ENCODE measurements at places on chromosomes 3 and 15.
A peak's percentile ranks its signal among the peaks of the same experiment; 100 is the strongest.

- DNase-seq = no peak
Observed at GRCh38 chr15:39629906-39630305, 49.0 kb downstream of the THBS1 start.

GRCh38 chr15:43517354-43518196, at the start of gene MAP1A:
MAP1A (plus strand) TSS chr15:43517608; CDS start chr15:43521474, 3,866 bp downstream.
- DNase-seq = peak; percentile 88

GRCh38 chr3:31479431-31479830, 53.3 kb upstream of the STT3B start:
- no peak for DNase-seq

- peak; percentile 8 for DNase-seq
Observed at GRCh38 chr15:83613714-83614113, 40.2 kb upstream of the ADAMTSL3 start.

DNA sequence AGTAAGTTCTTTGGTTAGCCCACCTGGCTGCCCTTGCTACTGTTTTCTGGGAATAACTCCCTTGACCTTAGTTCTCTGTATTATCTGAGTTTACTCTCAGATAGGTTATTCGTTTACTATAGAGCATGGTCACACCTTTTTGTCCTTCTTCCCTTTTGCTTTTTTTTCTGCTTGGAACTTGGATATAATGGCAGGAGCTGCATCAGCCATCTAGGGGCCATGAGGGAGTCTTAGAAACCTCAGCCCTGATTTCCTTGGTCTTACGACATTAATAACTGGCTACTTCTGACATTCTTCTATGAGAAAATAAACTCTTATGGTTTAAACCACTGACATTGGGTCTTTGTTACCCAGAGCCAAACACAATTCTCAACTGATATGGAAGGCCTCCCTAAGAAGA, 3.4 kb upstream of the SLC51B start:
- no peak for DNase-seq

- DNase-seq = no peak
Observed at GRCh38 chr3:188530226-188530625, 376.3 kb downstream of the LPP start.

GRCh38 chr15:51371266-51371665, 29.8 kb downstream of the GLDN start:
- DNase-seq = no peak

- DNase-seq = no peak
Observed at GRCh38 chr3:110542552-110543150, 529.0 kb upstream of the NECTIN3 start.

DNA sequence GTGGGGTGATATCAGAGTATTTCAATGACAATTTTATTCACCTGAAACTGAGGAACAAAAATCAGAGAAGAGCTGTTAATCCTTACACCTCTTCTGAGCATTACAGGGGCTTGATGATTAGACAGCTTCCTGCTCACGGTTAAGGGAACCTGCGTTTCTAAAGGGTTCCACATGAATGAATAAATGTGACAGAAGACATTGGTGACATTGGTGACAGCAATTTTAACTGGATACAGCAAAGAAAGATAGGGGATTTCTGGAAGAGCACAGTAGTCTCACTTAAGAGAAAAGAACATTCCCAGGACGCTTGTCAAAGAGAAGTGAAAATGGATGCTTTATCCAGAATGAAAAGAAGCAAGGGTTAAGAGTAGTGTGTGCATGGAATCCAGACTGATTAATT, 235.9 kb upstream of the CNTN3 start:
- DNase-seq = no peak

GRCh38 chr3:71616571-71617021, 33.1 kb upstream of the FOXP1 start:
- no peak for DNase-seq

DNA sequence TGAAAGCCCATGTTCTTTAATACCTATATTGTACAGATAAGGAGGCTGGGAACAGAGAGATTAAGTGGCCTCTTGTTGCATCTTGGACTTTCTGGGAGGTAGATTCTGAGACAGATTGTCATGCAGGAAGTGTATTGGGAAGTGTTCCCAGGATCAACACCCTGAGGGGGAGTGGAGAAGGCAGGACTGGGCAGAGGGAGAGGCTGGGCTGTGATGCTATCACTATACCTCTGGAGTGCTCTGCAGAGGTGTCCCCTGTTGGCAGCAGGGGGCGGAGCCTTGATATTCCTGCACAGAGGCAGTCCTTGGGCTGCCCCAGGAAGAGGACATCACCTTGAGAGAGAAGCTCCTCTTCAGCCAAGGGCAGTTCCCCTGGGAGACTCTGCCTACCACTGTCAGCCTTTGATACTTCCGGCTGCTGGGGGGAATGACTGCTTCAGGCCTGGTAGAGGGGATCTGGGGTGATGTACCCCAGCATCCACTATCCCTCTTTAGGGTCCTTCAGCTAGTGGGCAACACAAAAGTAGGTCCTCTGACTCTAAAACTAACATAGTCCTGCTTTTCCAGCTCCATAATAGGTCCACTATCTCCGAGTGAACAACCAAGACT, 97.4 kb upstream of the RNU6-1 start:
- no peak for DNase-seq

DNA sequence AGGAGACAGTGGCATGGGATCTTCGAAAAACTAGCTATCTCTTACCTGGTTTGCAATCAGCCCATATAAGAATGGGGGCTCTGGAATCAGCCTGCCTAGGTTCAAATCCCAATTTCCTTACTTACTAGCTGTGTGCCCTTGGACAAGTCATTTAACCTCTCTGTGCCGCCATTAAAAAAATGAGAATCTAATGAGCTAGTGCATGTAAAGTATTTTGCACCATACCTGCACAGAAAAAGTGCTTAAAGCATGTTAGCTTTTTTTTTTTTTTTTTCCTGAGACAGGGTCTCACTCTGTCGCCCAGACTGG, 181.8 kb downstream of the SHQ1 start:
- no peak for DNase-seq

DNA sequence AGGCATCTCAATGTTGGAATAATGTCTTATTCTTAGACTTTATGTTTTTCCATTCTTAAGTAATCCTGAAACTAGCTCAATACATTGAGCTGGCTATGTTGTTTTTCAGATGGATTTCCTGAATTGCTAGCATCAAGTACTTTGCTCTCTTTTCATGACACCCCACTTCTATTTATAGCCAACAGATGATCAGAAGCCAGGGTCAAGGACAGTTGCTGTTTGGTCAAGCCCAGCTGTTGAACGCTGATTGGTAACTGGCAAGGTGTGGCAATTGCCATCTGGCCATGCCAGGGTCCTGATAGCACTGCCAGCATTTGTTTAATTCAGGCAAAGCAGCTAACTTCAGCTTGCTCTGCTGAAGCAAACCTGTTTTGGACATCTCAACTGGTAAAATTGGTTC, 46.2 kb upstream of the PLCL2 start:
- no peak for DNase-seq

DNA sequence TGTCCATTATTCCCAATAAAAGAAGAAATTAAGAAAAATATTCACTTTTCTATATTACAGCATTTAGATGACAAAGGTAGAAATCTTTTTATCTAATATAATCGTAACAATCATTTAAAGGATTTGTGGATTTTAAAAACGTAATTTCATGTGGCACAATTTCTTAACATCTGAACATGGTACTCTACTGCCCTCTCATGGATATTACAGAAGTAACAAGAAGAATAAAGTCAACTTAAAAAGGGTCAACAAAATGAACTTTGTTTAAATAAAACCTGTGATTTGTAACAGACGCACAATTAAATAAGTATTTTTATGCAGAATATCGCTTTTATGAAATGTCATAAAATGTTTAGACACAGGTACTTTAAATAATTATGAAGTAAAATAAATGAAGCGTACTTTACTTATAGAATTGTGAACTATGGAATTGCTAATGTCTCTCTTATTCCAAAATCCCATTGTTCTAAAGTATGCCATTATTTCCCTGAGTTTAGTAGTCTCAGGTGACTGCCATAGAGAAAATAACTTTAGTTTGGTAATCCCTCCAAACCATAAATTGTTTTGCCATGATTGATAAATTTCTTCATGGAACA, 366.8 kb upstream of the ZNF385D start:
- peak; percentile 75 for DNase-seq

DNA sequence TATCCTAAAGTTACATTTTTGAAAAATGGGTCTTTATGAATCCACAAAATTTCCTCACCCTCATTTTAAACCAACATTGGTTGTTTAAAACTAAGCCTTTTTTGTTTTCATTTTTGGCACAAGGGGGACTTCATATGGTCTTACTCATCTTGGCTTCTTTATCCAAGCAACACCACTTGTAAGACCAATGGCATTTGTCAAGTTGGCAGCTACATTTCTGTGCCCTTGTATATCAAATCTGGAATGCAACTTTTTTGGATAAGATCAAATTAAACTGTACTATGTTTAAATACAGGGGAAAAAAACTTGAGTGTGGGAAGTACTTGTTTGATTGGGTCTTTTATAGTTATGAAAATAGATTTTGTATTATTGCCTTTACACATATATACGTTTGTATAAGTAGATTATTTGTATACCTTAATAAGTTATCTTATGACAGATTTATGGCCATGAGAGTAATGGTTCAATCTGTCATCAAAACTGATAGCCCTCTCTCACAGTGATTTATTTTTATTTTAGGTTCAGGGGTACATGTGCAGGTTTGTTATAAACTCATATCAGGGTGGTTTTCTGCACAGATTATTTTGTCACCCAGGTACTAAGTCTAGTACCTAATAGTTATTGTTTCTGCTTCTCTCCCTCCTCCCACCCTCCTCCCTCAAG, 43.4 kb downstream of the GPR160 start:
- DNase-seq = no peak

DNA sequence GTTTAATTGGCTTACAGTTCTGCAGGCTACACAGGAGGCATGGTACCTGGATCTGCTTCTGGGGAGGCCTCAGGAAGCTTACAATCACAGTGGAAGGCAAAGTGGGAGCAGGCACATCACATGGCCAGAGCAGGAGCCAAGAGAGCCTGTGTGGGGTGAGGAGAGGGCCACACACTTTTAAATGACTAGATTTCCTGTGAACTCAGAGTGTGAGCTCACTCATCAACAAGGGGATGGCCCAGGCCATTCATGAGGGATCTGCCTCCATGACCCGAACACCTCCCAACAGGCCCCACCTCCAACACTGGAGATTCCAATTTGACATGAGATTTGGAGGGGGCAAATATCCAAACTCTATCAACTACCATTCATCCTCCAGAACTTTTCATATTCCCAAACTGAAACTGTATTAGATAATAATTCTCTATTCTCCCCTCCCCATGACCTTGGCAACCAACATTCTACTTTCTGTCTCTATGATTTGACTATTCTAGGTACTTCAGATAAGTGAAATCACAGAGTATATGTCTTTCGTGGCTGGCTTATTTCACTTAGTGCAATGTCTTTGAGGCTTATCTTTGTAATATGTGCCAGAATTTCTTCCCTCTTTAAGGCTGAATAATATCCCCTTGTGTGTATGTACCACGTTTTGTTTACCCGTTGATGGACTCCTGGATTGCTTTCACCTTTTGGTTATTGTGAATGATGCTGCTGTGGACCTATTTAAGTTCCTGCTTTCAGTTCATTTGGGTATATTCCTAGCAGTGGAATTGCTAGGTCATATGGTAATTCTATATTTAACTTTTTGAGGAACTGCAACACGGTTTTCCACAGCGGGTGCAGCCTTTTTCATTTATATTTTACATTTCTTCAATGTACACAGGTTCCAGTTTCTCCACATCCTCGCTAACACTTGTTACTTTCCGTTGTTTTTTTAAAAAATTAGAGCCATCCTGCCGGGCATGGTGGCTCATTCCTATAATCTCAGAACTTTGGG, 43.8 kb downstream of the TKT start:
- no peak for DNase-seq

GRCh38 chr3:3180456-3180855, 965 bp upstream of the CRBN start:
- DNase-seq = no peak

DNA sequence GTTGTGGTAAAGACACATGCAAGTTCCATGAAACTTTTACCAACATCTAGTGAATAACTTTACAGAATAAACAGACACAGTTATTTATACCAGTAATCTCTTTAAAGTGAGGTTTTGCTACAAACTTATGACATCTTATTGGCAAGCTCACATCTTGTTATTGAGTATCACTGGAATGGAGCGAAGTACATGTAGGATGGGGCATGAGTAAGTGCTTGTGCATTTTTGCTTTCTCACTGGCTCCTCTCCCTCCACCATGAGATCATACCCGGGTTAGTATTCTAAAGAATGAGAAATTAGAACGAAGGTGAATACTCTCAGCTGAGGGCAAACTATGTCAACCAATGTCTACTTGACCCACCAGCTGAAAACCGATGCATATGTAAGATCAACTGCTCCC, 193.3 kb upstream of the ZNF717 start:
- no peak for DNase-seq

DNA sequence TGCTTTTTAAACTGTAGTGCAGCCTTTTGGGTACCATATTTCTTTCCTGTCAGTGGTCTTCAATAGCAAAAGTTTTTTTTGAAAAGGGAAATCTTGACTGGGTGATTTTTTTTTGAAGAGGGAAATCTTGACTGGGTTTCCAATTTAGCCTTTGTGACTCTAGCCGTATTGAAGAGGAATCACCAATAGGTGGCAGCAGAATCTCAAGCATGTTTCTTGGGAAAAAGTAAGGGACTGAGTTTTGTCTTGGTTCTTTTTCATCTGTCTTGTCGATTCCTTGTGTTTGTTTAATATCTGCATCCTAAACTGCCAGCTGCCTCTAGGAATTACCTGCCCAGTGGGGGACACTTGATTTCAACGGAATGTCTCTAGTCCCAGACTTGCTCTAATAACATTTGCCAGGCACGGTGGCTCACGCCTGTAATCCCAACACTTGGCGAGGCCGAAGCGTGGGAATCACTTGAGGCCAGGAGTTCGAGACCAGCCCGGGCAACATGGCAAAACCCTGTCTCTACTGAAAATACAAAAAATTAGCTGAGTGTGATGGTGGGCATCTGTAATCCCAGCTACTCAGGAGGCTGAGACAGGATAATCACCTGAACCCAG, 89.2 kb downstream of the RBPMS2 start:
- DNase-seq = peak; percentile 70

DNA sequence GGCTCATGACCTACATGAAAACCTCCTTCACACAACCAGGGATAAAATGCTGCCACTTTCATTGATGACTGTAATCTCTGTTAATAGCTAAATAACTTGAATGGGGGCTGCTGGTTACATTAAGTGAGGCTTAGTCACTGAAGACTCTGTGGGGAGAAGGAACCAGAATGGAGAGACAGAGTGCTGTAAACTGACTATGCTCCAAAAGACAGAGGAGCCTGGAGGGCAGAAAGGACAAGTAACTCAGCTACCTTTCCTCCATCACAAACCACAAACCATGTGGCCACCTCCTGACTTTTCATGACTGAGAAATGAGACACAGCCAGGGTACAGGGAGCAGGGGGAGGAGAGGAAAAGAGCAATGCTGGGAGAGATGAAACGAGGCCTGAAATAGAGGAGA, 97.1 kb upstream of the TRIM42 start:
- DNase-seq = no peak

DNA sequence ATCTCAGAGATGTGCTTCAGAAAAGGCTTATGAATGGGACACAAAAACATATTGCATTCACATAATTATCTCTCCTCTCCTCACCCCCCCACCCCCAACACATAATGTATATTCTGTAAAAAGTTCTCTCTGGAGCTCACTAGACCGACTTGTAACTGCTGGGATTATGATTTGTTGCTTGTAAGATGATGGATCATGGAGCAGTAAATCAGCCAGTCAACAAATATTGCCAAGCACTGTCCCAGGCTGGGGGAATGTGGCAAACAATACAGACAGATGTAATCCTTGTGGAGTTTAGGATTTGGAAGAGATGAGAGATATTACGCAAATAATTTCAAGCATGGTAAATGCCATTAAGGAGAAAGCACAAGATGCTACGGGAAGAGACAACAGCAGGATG, 114.8 kb downstream of the PEX5L start:
- no peak for DNase-seq

GRCh38 chr15:67762610-67763368, 62.5 kb upstream of the SKOR1 start:
- DNase-seq = no peak
